ENCODE measurements at places on chromosomes 7 and 10.

DNA sequence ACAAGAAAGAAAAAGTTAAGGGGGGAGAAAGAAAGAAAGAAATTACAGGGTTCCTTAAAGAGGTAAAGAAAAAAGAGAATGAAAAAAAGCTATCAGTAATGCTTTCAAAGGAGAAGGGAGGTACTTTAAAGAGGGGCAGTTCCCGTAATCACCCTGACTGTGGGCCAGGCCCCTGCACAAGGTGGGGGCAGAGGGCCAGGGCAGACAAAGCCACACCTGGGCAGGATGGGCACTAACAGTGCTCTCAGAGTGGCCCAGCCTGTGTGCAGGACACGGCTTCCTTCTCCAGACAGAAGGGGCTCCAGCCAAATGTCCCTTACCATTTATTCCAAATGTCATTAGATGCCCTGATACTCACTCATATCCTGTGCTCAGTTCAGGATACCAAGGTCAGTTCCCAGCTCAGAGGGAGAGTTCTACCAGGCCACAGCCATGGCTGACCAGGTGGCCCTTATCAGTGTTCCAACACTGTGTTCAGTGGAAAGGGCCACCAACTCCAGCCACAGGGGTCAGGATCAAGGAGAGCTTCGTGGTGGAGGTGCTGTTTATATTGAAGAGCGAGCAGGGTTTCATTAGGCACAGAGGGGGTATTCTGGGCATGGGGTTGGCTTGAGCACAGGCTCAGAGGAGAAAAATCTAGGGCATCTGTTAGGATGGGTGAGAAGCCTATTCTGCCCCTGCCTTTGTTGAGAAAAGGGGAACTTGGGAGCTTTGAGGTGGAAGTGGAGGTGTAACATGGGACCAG lies 29.9 kb downstream of the DPCD start:
- no peaks in the 10 kb centered on the region for H3K27me3 ChIP-seq
- no peaks in the 10 kb centered on the region for H3K4me1 ChIP-seq
- peaks cover 10% of the 10 kb centered on the region for H3K36me3 ChIP-seq

- peaks cover 12% of the 10 kb centered on the region for H3K27me3 ChIP-seq
- H3K36me3 ChIP-seq = no peaks in the 10 kb centered on the region
- DNase-seq = no peak
Measured at GRCh38 chr10:87615856-87616255, 43.8 kb upstream of the PAPSS2 start.

GRCh38 chr10:124075231-124075955 lies 18.0 kb downstream of the CHST15 start:
- H3K36me3 ChIP-seq = no peaks in the 10 kb centered on the region
- no peak overlapping the region for H3K4me3 ChIP-seq
- DNase-seq = no peak
- peaks cover 22% of the 10 kb centered on the region for H3K4me1 ChIP-seq

- H3K36me3 ChIP-seq = no peaks in the 10 kb centered on the region
- no peaks in the 10 kb centered on the region for H3K4me1 ChIP-seq
- peaks cover 12% of the 10 kb centered on the region for H3K27me3 ChIP-seq
- H3K27ac ChIP-seq = no peak overlapping the region
- DNase-seq = no peak
- no peak overlapping the region for H3K4me3 ChIP-seq
Measured at GRCh38 chr10:93742633-93743349, 14.9 kb upstream of the LGI1 start.

- peak overlapping the region; percentile 92 for H3K27ac ChIP-seq
- peaks cover 71% of the 10 kb centered on the region for H3K36me3 ChIP-seq
- H3K4me1 ChIP-seq = peaks cover 67% of the 10 kb centered on the region
- H3K4me3 ChIP-seq = peak overlapping the region; percentile 92
- DNase-seq = no peak
Measured at GRCh38 chr7:130956417-130957136, 222.6 kb upstream of the KLF14 start.

DNA sequence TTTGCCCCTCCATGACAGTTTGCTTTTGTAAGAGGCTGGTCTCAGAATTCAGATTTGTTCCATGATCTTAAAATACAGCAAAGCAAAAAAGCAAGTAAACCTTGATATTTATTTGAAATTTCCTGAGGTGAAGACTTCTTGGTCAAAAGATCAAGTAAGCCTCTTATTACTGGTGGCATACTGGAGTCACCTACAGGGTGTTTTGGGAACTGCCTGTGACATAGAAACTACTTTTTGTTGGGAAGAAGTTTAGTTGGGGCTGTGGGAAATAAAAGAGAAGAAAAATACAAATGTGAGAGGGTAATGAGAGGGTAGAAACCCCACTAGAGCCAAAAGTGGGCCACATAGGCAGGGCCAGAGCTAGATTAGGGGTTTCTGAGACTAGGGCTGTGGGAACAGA lies 217.9 kb downstream of the OTUD1 start:
- no peak for DNase-seq
- no peak overlapping the region for H3K4me3 ChIP-seq
- H3K27me3 ChIP-seq = peaks cover 2% of the 10 kb centered on the region
- H3K4me1 ChIP-seq = no peaks in the 10 kb centered on the region
- no peaks in the 10 kb centered on the region for H3K36me3 ChIP-seq
- no peak overlapping the region for H3K27ac ChIP-seq

GRCh38 chr10:114881901-114882300 lies 56.1 kb upstream of the TRUB1 start:
- DNase-seq = no peak
- H3K27ac ChIP-seq = no peak overlapping the region
- H3K4me1 ChIP-seq = peaks cover 10% of the 10 kb centered on the region

- DNase-seq = no peak
- H3K27me3 ChIP-seq = no peaks in the 10 kb centered on the region
- peak overlapping the region; percentile 71 for H3K4me3 ChIP-seq
- H3K4me1 ChIP-seq = peaks cover 99% of the 10 kb centered on the region
Measured at GRCh38 chr10:110865186-110865808, 6.4 kb upstream of the PDCD4 start.

DNA sequence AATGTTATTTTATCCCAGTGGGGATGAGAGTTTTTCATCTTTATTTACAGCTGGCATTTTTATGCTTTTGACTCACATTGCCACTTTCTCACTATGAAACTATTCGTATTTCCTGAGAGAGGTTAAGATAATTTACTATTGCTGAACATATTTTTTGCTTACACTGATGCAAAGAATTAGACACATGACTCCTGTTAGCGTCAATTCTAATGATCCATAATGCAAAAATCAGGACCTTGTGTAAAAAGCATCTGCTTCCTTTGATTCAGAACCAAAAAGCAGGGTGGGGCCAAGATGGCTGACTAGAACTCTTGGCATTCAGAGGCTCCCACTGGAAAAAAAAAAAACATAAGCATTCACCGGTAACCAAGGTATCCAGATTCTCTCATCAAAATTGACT lies 464.8 kb downstream of the SEMA3D start:
- H3K27me3 ChIP-seq = no peaks in the 10 kb centered on the region
- H3K4me1 ChIP-seq = no peaks in the 10 kb centered on the region
- H3K4me3 ChIP-seq = no peak overlapping the region
- DNase-seq = no peak
- H3K27ac ChIP-seq = no peak overlapping the region

DNA sequence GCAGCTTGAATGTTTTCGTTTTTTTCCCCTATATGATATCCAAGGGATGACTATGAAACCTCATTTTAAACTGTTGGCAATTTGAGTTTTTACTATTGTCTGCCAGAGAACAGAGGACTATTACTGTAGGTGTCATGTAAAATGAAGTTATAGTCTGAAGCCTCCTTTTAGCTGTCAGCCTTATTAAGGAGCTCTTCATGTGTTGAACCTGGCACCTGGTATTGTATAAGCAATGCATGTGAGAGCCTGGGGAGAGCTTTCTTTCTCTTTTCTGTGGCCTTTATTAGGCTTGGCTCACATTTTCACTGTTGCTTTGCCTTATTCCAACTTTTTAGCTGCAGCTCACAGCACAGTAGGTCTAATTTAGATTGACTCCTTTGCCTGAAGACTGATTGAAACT lies 119.1 kb upstream of the FOXP2 start:
- no peak for DNase-seq
- H3K27ac ChIP-seq = no peak overlapping the region
- H3K27me3 ChIP-seq = no peaks in the 10 kb centered on the region
- no peaks in the 10 kb centered on the region for H3K36me3 ChIP-seq

- DNase-seq = peak; percentile 27
- H3K36me3 ChIP-seq = peaks cover 4% of the 10 kb centered on the region
- peaks cover 17% of the 10 kb centered on the region for H3K4me1 ChIP-seq
- peaks cover 49% of the 10 kb centered on the region for H3K27me3 ChIP-seq
- no peak overlapping the region for H3K4me3 ChIP-seq
- H3K27ac ChIP-seq = no peak overlapping the region
Measured at GRCh38 chr10:96511044-96511945, 2.4 kb downstream of the TLL2 start.

DNA sequence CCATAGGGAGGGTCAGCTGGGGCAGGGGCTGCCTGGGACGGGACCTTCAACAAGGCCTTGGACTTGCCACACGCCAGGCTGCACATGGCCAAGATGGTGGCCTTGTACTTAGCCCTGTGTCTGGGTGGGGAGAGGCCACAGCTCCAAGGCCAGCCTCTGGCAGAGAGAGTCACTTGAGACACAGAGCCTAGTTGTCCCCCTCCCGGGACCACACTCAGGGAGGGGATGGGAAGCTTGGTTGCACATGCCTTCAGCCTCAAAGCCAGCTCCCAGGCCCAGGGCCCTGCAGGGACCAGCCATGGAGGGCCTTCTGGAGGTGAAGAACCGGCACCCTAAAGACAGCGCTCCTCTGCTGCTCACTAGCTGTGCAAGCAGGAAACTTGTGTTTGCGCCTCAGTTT lies 16.7 kb downstream of the MMRN2 start:
- H3K27me3 ChIP-seq = peaks cover 1% of the 10 kb centered on the region
- no peaks in the 10 kb centered on the region for H3K36me3 ChIP-seq
- H3K27ac ChIP-seq = no peak overlapping the region
- H3K4me3 ChIP-seq = no peak overlapping the region
- no peak for DNase-seq
- peaks cover 8% of the 10 kb centered on the region for H3K4me1 ChIP-seq

GRCh38 chr10:119595134-119595675 lies 1.6 kb downstream of the TIAL1 start:
- H3K36me3 ChIP-seq = peaks cover 38% of the 10 kb centered on the region
- peak overlapping the region; percentile 99 for H3K4me3 ChIP-seq
- peak overlapping the region; percentile 94 for H3K27ac ChIP-seq
- H3K27me3 ChIP-seq = no peaks in the 10 kb centered on the region
- no peak for DNase-seq

DNA sequence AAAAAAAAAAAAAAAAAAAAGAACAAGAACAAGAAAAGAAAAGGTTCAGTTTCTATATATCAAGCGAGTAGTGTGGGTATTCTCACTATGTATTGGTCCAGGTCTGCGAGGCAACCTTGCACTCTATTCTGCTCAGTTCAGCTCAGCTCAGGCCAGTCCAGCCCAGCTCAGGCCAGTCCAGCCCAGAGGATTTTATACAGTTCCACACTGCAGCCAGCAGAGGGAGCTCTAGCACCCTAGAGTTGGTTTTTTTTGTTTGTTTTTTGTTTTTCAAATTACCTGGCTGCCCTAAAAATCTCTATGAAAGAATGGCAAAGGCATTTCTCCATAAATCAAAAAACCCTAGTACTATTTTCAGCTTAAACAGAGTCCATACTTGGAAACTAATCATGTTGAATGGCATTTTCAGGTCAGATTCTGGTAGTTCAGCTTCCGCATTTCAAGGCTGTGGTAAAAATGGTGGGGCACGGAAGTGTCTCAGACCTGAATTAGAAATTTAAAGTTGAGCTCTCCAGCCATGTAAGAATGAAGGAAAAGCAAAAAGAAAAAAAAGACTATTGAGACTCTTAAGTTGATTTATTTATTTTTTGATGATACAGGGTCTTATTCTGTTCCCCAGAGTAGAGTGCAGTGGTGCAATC lies 55.2 kb upstream of the GSDME start:
- H3K27ac ChIP-seq = no peak overlapping the region
- peak; percentile 53 for DNase-seq
- no peak overlapping the region for H3K4me3 ChIP-seq
- no peaks in the 10 kb centered on the region for H3K4me1 ChIP-seq
- H3K36me3 ChIP-seq = peaks cover 58% of the 10 kb centered on the region
- H3K27me3 ChIP-seq = no peaks in the 10 kb centered on the region

- peaks cover 38% of the 10 kb centered on the region for H3K27me3 ChIP-seq
- no peak overlapping the region for H3K4me3 ChIP-seq
- DNase-seq = no peak
- no peak overlapping the region for H3K27ac ChIP-seq
- peaks cover 7% of the 10 kb centered on the region for H3K4me1 ChIP-seq
- H3K36me3 ChIP-seq = no peaks in the 10 kb centered on the region
Measured at GRCh38 chr10:114002422-114002821, 41.2 kb upstream of the ADRB1 start.

DNA sequence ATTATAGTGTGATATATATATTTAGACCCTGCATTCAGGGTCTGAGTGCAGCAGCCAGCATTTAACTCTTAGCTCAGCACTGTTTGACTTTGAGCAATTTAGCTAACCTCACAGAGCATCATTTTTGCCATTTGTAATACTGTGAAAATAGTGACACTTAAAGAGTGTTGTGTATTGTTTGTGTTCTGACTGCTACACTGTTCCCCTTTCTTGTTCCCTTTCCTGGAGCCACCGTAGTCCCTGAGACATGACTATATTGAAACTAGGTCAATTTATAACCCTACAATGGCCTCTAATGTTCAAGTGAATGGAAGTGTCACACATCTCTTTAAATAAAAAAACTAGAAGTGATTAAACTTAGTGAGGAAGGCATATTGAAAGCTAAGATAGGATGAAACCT lies 20.3 kb upstream of the CD36 start:
- no peak overlapping the region for H3K27ac ChIP-seq
- peaks cover 3% of the 10 kb centered on the region for H3K27me3 ChIP-seq
- no peaks in the 10 kb centered on the region for H3K36me3 ChIP-seq
- DNase-seq = no peak

GRCh38 chr7:155598810-155599210 lies 45.7 kb upstream of the RBM33 start:
- H3K27ac ChIP-seq = no peak overlapping the region
- DNase-seq = peak; percentile 84
- peaks cover 29% of the 10 kb centered on the region for H3K27me3 ChIP-seq
- H3K4me3 ChIP-seq = no peak overlapping the region

DNA sequence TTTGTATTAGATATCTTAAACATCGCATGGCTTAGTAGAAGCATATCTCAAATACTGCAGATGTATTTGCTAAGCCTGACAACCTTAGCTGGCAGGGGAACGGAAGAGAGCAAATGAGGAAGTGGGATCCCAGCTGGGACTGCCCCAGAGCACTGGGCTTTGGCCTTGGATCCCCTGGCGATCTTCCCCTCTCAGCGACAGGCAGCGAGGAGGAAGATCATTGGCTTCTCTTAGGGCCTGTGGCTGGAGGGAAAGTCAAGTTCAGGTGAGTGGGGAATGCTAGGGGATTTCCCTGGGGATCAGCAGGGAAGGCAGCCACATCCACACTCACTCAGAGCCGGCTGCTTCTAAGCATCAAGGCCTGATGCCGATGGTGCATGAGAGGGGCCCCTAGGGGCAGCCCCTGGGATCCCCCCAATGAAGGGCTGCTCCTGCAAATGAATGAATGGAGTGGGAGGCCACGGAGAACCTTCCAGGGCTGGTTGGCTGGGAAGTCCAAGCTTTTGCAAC lies 42.0 kb downstream of the LYZL2 start:
- no peak overlapping the region for H3K4me3 ChIP-seq
- DNase-seq = no peak
- no peak overlapping the region for H3K27ac ChIP-seq
- peaks cover 2% of the 10 kb centered on the region for H3K27me3 ChIP-seq
- peaks cover 8% of the 10 kb centered on the region for H3K4me1 ChIP-seq
